ENCODE measurements at places on chromosomes 4 and X.

DNA sequence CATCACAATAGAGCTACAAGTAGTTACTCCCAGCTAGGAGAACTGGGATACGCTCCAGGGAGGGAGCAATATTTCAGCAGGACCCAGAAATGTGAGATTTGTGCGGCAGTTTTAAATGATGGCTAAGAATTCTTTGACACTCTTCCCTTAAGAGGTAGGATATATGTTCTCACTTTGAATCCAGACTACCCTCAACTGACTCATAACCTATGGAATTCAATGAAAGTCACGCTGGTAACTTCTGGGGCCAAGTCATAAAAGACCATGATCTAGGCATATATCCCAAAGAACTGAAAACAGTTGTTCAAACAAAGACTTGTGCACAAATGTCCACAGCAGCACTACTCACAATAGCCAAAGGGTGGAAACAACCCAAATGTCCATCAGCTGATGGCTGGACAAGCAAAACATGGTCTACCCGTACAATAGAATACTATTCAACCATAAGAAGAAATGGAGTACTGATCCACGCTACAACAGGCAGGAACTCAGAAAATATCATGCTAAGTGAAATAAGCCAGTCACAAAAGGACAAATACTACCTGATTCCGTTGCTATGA is 10.5 kb downstream of the CD99L2 start:
- no peak for DNase-seq

DNA sequence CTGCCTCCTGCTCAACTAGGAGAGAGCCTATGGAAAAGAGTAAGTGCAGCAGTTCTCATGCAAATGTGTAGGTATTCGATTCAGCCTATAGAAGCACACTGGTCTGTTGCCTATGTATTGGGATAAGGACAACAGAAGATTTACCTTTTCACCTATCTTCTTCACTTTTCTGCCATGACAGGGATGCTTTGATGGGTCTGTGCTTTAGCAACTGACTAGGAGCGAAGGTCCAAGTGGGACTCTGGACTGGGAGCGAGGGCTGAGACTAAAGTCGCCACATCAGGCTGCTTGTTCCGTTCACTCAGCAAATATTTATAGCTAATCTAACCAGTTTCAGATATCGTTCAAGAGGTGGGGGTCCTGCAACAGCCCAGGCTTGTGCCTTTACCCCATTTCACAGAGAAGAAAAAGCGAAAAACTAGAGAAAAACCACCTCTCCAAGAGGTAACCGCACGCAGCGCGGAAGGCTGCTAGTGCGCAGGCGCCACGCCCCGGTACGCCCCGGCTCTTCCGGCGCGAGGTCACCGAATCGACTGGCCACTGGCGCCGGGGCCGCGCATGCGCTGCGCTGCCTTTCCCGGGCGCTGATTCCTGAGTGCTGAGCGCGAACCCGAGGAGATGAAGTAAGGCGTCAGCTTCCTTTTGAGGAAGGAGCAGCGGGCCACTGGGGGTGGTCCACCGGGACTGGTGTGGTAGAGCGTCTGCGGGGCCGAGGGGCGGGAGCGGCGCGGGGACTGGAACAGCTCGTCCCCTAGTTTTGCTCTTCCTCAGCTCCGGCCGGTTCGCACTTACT is at the start of gene RBMX2:
RBMX2 (plus strand) TSS at position 573 of the 793 bp plus-strand sequence; CDS start at position 619, 46 bp downstream.
- DNase-seq: peak; percentile 82

GRCh38 chrX:132216806-132217202 is 2.4 kb downstream of the RAP2C start:
- DNase-seq: no peak

DNA sequence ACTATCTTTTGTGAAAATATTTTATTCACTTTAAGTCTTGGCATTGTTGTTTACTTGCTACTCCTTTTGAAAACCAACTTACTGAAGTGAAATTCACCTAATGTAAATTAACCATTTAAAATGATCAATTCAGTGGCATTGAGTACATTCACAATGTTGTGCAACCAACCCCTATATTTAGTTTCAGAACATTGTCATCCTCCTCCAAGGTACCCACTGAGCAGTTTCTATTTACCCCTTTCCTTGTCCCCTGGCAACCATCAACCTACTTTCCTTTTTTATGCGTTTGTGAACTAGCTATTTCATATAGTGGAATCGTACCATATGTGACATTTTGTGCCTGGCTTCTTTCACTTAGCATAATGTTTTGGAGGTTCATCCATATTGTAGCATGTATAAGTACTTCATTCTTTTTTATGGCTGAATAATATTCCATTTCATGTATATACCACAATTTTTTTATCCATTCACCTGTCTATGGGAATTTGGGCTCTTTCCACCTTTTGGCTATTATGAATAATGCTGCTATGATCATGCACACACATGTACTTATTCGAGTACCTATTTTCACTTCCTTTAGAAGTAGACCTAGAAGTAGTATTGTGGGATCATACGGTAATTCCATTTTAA is 85.0 kb downstream of the WWC2 start:
- DNase-seq: no peak

- no peak for DNase-seq
Measured at GRCh38 chr4:70706516-70706915, 15.2 kb upstream of the RUFY3 start.

DNA sequence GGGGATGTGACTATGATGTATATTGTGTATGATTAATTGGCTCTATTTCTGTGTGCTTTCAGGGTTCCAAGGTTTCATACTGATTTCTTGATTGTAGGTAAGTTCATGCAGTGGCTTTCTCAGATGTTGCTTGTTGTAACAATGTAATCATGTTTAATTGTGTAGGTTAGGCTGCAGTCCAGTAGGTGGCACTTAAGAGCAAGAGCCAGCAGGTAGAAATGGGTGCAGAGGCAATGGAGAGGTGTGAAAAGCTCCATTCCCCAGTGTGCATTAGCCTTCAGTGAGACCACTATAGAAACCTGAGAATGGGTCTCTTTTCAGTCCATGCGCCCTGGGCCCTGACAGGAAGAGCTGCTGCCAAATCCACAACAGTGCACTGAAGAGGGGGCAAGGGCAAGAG is 28.2 kb downstream of the DCAF12L2 start:
- peak; percentile 28 for DNase-seq

GRCh38 chrX:31706466-31706865 is 634.6 kb upstream of the FTHL17 start:
- DNase-seq: no peak

DNA sequence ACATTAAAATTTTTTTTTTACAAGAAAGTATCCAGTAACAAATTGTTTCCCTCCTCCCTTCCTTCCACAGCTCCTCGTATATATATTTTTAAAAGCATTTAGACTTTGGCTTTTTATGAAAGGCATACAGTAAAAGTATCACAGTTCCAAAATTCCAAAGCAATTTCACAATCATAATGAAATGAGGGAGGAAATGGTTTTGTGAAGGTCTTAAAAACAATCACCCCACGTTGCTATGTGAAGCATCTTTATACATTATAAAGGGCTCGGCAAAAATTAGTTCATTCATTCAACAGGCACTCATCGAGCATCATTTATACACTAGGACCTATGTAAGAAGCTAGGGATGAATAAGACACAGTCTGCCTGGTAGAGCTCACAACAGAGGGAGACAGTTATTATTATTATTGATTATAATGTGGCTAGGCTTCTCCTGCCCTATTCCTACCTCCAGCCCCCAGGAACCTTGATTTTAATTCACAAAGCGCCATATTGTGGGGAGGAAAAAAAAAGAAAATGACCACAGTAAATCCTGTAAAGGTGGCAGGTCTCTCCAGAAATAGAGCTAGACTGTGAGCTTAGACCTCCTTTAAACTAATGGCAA is 239.9 kb downstream of the MAML3 start:
- DNase-seq: no peak

- peak; percentile 36 for DNase-seq
Measured at GRCh38 chr4:73417973-73418372, 13.9 kb downstream of the ALB start.

DNA sequence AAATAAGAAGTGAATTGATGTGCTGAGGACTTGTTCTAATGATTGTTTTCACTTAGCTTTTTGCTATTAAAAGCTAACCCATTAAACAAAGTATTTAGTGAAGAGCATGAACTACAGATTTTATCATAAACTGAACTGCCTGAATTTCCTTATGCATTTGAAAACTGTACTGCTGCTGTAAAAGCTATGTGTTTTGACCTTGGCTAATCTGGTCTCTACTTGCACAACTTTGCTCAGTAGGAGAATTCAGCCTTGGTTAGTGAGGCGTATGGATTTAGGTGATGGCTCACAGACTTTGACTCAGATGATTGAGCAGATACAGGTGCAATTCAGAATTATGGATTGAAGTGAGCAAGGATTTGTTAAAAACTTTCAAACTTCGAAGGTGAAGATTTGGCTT is 38.7 kb upstream of the FAT1 start:
- DNase-seq: no peak

DNA sequence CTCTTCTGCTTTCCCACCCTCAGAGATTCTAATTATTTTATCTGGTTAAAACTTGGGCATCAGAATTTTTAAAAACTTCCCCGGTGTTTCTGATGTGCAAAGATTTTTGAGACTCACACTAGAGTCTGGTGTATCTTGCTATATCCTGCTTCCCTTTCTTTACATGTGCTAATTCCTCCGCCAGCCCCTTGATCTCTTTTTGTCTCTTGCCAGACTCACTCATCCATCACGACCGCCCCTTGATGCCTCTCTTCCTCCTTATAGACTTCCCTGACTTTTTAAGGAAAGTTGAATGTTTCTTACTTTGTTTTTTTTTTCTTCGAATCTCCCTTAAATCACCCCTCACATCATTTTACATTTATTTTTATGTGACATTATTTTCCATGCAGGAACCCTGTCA is 274.9 kb upstream of the PITX2 start:
- no peak for DNase-seq

GRCh38 chr4:156103311-156103710 is 149.6 kb upstream of the CTSO start:
- no peak for DNase-seq

DNA sequence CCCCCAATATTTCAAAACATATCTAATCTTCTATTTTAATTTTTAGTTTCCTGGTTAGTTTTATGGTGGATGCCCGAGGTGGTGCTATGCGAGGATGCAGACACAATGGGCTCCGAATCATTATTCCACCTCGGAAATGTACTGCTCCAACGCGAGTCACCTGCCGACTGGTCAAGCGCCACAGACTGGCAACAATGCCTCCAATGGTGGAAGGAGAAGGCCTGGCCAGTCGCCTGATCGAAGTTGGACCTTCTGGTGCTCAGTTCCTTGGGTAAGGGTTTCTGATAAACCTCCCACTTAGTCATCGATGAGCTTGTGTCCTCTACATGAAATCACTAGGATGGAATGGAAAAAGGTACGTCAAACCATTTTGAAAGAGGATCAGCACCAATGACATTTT is 280.7 kb downstream of the ANK2 start:
- DNase-seq: no peak

- no peak for DNase-seq
Measured at GRCh38 chr4:132992686-132993085, 156.4 kb upstream of the PCDH10 start.

GRCh38 chr4:86272669-86273068 is 87.2 kb downstream of the MAPK10 start:
- no peak for DNase-seq

- no peak for DNase-seq
Measured at GRCh38 chr4:53055716-53056403, 193.7 kb downstream of the RASL11B start.

- DNase-seq: no peak
Measured at GRCh38 chr4:152264106-152264505, 271.8 kb downstream of the FBXW7 start.

DNA sequence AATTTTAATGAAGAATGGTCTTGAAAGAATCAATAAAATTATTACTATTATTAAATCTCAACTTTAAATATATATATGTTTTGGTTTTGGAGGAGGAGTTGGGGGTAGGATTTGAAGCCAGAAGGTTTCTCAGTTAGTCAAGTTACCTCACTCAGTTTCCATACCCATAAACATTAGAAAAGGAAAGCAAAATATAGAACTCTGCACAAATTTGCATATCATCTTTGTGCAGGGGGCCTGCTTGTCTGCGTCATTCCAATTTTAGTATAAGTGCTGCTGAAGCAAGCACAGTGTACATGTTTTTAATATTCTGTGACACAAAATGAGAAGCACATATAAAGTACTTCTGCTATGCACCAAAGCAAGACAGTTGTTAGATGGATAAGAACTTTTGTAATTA is 47.5 kb upstream of the SCRG1 start:
- DNase-seq: no peak

GRCh38 chr4:123856689-123857545 is 460.3 kb downstream of the SPRY1 start:
- DNase-seq: peak; percentile 86

DNA sequence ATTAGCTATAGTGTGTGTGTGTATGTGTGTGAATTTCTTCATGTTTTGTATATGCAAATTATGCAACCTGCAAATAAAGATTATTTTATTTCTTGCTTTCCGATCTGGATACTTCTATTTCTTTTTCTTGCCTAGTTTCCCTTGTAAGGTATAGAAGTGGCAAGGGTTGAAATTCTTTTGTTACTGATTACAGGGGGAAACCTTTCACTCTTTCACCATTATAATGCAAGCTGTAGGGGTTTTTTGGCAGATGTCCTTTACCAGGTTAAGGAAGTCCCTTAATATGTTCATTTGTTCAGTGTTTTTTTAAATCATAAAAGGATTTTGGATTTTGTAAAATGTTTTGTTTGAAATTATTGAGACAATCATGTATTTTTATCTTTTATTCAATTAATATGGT is 44.3 kb upstream of the PDE5A start:
- no peak for DNase-seq

- peak; percentile 30 for DNase-seq
Measured at GRCh38 chr4:181525634-181526033, 717.6 kb upstream of the TENM3 start.

DNA sequence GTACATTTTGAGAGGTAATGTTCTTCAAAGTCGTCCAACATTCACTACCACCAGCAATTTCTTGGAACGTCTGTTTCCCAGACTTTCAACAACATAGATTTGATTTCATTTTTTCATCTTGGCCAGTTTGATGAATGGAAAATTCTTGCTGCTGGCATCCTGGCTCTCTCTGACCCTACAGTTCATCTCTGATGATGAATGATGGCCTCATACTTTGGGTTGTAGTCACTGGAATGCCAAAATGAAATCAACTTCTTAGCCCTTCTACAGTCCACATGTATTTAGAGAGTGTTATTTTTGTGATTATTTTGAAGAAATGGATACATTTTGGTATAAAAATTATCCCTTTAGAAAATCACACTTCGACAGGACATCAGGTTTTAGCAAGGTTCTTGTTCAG is 8.8 kb downstream of the CHST7 start:
- no peak for DNase-seq

DNA sequence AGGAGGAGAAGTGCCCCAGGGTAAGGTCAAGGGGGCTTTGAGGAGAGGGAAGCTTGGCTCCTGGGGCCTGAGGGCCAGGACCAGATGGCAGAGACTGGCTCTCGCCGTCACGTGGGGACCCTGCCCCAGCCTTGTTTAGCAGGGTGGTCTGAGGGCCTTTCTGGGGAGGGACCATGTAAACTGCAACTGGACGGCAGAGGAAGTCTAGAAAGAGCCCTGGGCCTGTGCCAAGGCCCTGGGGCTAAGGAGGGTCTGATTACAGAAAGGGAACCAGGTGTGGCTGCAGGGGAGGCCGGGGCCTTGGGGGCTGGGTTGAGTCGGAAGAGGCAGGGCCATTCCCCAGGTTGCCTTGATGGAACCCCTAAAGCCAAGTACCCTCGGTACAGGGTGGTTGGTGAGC is 1.8 kb upstream of the HGFAC start:
- DNase-seq: no peak
